ENCODE measurements at places on chromosomes 12 and 14.
A peak's percentile ranks its signal among the peaks of the same experiment; 100 is the strongest.

GRCh38 chr12:91721023-91721422, 424.6 kb downstream of the BTG1 start:
- no peak for DNase-seq

GRCh38 chr14:34098045-34098984, 147.4 kb upstream of the EGLN3 start:
- peak; percentile 35 for DNase-seq

GRCh38 chr14:36807727-36808126, 146.1 kb downstream of the PAX9 start:
- no peak for DNase-seq

GRCh38 chr12:102948941-102949352, 8.5 kb upstream of the ASCL1 start:
- DNase-seq: peak; percentile 42

- DNase-seq: no peak
Measured at GRCh38 chr14:44462381-44462780, 44.7 kb downstream of the FSCB start.

GRCh38 chr14:73461478-73462047, 3.2 kb upstream of the NUMB start:
- no peak for DNase-seq

- no peak for DNase-seq
Measured at GRCh38 chr12:119809023-119809422, 68.1 kb downstream of the CIT start.

DNA sequence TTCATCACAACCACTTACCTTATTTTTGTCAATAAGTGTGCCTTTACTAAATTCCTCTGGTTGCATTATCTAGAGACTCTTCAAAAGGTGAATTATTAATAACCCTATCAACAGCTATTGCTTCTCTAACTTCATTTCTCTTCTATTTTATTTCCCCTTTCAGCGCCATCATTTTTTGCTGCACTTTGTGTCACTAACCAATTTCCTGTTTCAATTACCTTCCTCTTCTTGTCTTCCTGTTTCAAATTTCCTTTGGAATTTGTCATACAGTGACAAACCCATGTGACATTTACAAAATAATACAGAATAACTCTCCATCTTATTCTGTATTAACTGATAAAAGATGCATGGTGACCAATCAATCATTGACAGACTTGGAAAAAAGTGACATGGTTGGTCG, 12.2 kb upstream of the CLEC2A start:
- no peak for DNase-seq

All from CD4-positive, alpha-beta T cell treated with Interleukin-4 for 1 hour (primary cell).